ENCODE measurements at places on chromosomes 1 and 21.

- no peak for DNase-seq
Measured at GRCh38 chr1:211633524-211633846, 41.9 kb downstream of the NEK2 start.

GRCh38 chr1:179310291-179310690 is 16.7 kb downstream of the SOAT1 start:
- DNase-seq, result no peak

DNA sequence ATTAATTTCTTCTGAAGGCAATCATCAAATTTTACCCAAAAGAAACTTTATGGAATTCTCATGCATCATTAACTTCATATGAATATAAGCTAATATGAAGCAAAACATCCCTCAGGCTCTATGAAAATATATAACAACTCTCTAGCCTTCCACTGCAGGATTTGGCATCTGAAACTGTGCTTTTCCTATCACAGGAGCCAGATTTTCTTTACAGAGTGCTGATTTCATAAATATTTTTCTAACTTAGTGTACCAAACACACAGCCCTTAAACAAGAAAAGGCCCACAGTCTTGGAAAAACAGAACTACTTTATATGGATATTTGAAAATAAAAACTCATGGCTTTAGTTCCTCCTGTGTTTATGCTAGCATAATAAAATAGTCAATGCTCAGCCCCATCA is 559.5 kb upstream of the CHRM3 start:
- no peak for DNase-seq

DNA sequence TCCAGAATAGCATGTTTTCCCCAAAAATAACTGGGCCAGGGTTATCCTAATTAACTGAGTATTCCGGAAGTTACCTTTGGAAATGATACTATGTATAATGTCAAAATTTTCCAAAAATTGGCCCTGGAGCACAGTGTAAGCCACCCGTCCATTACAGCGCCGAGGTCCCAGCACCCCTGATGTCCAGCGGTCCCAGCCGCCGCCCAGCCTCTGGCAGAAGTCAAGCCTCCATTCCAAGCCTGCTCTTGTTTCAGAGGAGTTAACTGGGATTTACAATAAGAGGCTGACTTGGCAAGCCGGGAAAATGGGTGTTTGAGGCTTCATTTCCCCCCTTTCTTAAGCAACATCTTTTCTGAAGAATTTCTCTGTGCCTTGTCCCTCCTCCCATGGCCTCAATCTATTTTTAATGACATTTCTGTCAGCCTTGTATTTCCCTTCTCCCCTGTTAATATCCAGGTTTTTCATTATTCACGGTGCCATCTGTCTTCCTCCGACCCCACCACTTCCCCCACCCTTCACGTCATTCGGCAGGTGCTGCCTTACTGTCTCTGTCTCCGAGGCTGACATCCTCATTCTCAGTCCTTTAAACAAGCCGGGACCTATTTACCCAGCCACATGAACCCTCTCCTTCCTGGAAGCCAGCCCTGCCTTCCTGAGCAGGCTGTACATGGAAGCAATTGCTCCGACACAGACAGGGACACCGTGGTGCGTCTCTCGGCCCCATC is 490.9 kb downstream of the NPHP4 start:
- DNase-seq, result no peak

- peak; percentile 48 for DNase-seq
Measured at GRCh38 chr1:27296773-27297291, 25.1 kb upstream of the TMEM222 start.

GRCh38 chr1:50027794-50028193 is 4.0 kb upstream of the AGBL4 start:
- DNase-seq, result no peak

DNA sequence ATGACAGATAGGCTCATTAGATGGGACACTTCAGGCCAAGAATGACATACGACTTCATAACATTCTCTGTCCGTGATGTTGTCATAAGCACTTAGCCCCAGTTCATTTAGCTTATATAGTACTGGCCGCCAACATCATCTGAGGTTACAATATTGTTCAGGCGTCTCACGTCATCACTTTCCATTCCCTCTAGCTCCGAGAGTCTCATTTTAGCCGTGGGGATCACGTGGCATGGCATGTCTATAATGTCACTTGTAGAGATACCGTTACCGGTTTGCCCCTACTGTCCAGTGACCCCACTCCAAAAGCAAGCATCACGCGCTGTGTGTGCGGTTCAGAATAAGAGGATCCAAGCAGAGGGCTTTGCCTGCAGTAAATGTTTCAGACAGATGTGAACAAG is 34.6 kb upstream of the HEATR1 start:
- no peak for DNase-seq

DNA sequence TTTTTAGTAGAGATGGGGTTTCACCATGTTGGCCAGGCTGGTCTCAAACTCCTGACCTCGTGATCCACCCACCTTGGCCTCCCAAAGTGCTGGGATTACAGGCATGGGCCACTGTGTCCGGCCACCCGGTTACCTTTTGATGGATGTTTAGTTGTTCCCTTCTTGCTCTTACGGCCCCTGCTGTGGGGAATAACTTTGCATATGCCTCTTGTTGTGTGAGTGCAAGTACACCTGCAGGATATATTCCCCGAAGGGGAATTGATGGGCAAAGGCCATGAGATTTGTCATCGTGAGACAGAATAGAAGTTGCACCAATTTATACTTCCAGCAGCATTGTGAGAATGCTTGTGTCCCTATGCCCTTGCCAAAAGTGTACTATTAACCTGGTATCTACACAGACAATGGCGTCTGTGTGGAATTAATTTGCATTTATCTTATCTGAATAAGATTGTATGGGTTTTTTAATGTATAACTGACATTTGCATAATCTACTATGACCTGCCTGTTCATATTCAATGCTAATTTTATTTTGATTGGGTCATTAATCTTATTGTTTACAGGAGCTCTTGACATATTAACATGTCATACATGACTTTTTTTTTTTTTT is 8.1 kb downstream of the IL6R start:
- no peak for DNase-seq

DNA sequence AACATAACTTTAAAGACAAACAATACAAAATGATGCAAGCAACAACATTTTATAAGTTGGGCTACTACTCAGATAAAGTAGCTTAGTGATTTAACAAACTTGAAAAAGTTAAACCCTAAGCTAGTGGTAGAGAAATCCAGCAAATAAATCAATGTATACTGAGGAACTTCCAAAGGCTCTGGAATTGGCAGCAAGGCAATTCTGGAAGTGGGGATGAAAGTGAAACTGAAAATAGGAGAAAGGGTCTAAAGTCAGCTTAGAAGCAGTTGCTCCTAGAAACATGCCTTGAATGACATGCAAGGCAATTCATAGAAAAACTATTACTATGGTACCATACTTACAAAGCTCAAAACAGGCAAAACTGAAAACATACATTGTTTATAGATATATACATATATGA is 90.0 kb upstream of the CAMK1G start:
- DNase-seq, result no peak

DNA sequence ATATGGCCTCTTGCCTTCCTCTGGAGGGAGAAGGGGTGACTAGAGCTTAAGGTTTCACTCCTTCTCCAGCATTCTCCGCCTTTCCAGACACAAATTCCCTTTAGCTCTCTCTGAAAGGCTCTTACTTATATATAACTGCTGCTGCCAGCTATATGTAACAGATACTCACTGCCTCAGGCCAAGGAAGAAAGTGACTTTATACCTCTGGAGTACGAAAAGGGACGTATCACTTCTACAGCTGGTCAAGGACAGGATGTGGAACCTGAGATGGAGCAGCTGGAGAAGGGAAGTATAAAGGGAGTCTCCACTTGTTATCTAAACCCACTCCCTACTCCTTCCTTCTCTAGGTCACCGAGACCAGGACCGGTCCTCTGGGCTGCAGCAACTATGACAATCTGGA is 102.4 kb downstream of the BRINP2 start:
- no peak for DNase-seq

Measured in activated naive CD8-positive, alpha-beta T cell treated with anti-CD3 and anti-CD28 coated beads for 36 hours (primary cell).